ENCODE measurements at places on chromosomes 6 and 20. TPM values are rescaled to one million over a fixed set of nuclear protein-coding genes. Genes with fewer than 3 reads are reported as not detected.

DNA sequence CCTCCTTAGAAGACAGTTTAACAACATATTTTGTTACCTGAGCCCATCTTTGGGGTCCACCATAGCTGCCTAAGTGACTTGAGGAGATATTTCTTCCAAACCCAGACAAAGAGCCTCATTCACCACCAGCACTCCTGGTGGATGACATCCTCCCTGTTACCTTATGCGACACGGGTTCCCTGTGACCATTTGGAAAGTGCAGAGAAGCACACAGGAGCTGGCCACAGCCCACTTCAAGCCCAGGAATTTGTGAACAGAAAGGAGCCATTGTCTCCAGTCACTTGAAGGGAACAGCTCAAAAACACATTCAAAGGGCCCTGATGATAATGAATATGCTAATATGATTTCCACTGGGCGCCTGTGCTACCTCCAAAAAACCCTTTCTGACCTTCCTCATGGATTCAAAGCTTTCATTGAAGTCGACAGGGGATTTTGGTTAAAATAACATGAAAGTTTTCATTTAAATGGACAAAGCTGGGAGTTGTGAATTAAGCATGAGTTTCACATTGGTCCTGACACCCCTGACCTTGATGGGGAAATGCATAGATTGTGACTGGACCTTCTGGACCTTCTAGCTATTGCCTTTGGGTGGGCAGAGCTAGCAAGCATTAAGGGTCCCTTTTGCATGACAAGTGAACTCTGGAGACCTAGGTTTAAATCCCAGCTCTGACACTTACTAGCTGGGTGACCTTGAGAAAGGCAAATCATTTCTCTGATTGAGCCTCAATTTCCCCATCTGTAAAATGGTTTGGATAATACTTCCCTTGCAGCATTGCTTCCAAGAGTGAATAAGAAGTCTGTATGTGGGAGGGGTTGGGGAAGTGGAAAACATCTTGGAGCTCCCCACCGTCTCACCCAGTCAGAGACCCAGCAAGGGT, 83.3 kb upstream of the SIRPA start:
- DNase-seq = no peak

GRCh38 chr20:11585752-11586352, 331.8 kb upstream of the BTBD3 start:
- peak; percentile 26 for DNase-seq

DNA sequence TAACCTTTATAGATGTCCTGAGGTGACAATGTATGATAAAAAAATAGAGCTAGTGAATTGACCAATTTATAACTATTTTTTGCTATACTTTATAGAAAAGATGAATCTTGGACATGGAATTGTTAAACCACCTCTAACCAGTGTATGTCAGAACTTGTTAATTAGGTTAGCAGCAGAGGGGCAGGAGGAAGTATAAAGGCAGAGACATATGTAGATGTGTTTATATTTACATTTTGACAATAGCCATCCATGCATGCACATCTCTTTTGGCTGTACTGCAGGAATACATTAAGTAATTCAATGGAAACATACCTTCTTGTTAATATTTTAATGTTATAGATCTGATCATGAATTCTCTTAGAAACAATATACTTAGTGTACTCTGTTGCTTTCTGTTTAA, 254.6 kb upstream of the NT5E start:
- no peak for DNase-seq

GRCh38 chr20:49766979-49767521, 45.6 kb upstream of the SLC9A8 start:
- DNase-seq = peak; percentile 24

DNA sequence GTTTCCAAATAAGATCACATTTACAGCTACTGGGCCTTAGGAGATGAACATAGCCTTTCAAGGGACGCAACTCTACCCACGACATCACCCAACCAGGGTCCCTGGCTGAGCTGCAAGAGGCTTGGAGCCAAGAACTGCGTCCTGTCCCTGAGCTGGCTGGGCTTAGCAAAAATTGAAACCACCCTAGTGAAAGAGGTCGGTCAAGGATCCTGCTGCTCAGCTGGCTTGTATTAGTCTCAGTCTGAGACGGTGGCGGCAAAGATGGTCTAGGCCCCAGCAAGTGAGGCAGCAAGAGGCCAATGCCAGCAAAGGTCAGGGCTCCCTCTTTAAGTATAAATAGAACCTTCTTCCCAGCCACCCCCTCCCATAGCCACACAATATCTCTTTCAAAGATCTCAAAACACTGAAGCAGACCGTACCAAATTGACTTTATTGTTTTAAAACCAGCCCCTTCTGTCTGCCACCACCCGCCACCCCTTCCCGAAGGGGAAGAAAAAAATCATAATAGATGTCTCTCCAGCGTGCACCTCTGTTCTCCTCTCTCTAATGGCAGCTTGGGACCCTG, 140.5 kb downstream of the EYA2 start:
- no peak for DNase-seq

DNA sequence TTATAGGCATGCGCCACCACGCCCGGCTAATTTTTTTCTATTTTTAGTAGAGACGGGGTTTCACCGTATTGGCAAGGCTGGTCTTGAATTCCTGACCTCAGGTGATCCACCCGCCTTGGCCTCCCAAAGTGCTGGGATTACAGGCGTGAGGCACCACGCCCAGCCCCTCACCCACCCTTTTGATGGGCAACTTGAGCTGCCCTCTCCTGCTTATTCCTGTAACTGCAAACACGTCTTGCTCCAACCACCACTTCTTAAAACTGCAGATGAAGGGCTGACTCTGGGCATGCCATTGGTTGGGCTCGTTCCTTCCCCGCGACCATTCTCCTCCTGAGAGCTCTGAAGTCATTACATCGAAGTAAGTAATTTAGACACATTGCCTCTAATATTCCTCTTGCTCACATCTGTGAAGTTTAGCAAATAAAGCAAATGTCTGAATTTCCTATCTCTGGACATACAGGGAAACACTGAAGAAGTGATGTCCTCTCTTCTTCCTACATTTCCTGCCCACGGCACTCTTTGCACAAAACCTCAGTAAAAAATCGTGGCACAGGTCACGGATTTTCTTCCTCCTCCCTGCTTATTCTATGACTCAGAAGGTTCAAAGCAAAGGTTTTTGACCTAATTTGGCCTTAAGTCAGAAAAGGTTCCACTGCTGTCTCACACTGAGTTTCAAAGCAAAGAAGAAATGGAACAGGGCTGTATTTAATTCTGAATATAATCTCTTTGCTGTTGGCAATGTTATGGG, 117.5 kb downstream of the GMPR start:
- peak; percentile 41 for DNase-seq

DNA sequence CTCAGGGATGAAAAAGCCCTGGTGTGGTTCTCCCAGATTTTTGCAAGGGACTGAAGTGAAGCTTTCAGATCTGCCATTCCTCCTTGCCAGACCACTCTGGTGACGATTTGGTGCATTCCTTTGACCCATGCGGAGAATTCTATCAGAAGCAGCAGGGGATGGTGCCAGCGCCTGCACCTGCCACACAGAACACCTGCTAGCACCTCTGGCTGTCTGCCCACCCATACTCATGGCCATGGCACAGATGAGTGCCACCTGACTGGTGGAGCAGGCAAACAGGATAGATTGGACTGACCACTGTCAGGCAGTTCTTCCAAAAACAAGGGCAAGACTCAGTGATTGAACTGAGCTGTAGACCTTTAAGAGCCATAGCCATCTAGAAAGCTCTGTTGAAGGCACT, 107.1 kb downstream of the CDYL start:
- DNase-seq = no peak

The EPPIN gene
- total RNA-seq = not detected

The PSORS1C2 gene
- total RNA-seq = not detected

The PCK1 gene
- total RNA-seq = not detected
